MCF 10A (cell line): ENCODE measurements at places on chromosomes 7 and 10.

- DNase-seq: no peak
Observed at GRCh38 chr10:71797533-71798307, 24.4 kb upstream of the VSIR start.

- DNase-seq: no peak
Observed at GRCh38 chr7:4713183-4713784, 31.2 kb downstream of the FOXK1 start.

DNA sequence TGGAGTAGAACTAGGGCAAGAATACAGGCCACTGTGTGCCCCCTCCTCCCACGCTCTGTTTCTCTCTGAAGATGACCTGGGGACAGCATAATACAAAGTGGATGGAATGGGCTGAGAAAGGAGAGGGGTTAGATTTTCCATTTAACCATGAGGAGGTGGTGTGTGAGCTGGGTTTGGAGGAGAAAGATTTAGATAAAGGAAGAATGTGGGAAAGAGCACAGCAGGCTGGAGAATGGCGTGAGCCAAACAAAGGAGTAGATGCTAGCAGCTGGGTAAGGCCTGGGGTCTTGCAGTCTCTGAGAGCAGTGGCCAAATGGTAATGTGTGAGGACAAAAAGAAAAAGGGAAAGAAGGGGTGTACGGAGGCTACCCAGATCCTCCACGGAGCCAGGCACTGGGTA is 8.6 kb downstream of the PNLIPRP2 start:
- DNase-seq: no peak

DNA sequence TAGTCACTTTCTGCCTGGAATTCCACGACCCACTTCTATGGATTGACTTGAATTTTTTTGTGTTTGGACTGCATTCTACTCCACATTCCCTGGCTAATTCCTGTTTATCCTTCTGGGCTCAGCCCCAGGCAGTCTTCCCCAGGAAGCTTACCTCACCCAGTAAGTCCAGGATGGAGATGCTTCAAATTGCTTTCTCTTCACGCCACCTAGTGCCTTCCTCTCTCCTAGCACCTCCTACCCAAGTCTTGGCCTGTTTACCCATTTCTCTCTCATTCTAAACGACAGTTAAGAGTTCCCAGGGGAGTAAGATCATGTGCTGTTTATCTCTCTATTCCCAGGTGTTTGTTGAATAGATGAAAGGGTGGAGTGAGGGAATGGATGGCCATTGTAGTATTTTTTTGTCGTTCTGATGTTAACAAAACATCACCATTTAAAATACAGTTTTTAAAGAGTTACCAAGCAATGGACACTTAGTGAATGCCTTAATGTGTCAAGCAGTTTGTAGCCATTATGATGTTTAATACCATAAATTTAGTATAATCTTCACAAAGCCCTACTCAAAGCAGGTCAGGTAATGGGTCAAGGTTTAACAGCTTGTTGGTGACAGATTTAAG is 45.5 kb upstream of the TARP start:
- peak; percentile 68 for DNase-seq

DNA sequence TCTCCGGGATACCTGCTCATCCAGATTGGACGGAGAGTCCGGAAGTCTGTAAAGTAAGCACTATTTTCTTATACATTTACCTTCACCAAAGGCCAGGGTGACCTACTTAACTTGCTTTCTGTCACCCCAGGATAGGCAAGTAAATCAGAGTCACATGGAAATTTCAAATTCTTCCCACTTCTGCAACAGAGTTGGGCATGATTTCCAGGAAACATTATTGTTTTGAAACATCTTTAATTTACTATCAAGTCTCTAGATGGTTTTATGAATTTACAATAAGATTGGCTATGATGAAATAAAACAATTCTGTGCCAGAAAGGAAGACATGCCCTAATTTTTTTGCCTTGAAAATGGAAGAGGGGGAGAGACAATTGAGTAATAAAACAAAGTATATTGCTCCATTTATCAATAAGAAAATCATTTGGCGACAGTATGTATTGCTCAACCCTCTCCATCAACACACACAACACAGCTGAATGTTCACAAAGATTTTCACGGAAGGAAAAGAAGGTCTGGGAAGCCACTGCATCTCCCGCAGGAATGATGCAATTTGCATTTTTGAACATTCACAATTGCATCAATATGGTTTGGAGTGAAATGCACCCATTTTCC is 702.8 kb downstream of the PARD3 start:
- DNase-seq: no peak

DNA sequence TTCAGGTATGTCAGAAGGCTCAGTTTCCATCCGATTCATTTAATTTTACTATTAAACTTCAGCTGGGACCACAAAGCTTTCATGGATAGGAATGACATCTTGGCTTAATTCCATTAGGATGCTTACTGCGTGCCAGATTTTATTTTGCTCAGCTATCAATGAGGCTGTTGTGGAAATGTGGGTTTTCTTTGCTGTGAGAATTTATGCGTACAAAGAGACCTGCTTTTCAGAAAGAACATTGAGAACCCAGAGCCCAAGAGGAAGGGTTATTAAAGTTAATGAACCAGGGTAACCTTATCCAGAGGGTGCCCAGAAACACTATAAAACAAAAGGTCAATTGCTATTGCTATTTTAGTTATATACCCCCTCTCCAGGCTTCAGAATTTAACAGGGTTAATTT is 98.3 kb downstream of the MKLN1 start:
- no peak for DNase-seq

DNA sequence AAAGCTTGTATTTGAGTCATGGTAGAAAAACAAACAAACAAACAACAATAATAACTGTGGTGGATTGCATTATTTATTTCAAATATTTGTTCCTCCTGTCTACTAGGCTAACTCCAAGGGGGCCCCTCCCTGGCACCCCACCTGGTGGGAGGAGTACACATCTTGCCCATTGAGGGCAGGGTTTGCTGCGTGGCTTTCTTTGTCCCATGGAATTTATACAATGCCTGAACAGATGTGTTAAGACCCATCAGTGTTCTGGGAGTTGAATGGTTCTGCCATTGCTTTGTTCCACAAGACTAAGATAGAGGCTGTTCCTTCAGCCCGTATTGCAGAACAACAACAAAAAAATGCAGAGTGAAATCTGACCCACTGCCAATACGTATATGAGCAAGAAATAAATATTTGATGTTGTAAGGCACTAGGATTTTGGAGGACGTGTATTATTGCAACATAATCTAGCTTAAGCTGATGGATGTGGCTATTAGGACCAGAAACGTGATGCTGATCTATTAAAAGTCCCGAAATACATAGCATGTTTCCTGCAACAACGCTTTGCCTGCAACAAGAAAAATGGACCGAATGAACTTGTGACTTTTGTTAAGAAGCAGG is 119.1 kb upstream of the JCAD start:
- DNase-seq: peak; percentile 83

- DNase-seq: no peak
Observed at GRCh38 chr7:41439515-41439879, 263.4 kb downstream of the INHBA start.

DNA sequence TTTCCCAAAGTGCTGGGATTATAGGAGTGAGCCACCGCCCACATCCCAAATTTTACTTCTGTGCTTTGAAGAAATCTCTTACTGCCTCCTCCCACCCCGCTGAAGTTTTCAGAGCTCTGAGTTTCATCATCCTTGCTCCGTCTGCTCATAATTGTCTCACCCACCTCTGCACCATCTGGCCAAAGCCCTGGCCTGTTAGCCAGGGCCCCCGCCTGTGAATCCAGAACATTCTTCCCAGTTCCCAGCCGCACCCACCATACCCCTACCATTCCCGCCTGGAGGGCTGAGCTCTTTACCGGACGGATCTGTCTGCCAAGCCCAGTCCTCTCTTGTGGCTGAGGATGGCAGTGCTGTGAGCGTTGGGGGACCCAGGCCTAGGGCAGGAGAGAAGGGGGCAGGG is 14.5 kb downstream of the SSC4D start:
- no peak for DNase-seq

DNA sequence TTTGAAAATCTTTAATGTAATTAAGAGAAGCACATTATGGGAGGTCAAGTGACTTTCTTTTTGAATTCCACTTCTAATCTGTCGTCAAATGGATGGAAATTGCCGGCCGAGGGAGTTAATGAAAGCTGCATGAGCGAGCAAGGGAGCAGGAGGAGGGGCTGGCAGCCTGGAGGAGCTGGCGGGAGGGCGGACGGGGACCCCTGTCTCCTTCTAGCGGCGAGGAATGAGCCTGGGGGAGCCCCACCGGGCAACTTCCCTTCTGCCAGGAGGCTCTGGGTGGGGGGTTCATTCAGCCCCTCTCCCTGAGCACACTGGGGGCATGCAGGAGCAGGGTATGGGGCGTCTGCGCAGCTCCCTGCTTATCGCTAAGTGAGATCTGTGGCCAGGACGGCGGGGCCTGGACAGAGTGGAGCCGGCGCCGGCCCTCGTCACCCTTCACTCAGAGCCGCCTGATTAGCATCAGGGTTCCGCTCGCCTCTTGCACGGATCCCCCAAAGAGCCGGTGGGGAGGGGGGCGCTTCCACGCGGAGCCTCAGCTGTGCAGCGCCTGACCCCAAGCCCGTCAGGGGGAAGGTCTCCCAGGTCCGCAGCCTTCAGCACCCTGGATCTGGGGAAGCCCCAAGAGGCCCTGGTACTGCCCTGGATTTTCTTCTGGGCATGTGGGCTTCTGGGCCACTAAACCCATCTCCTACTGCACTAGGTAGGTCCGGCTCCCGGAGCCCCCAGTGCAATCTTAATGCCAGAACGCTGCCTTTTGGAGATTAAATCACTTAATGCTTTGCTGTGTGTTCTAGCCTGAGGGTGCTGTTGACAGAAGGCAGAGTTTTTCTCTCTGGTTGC is 680.8 kb downstream of the LRMDA start:
- no peak for DNase-seq

GRCh38 chr7:148011753-148012152 is 578.8 kb upstream of the C7orf33 start:
- no peak for DNase-seq

DNA sequence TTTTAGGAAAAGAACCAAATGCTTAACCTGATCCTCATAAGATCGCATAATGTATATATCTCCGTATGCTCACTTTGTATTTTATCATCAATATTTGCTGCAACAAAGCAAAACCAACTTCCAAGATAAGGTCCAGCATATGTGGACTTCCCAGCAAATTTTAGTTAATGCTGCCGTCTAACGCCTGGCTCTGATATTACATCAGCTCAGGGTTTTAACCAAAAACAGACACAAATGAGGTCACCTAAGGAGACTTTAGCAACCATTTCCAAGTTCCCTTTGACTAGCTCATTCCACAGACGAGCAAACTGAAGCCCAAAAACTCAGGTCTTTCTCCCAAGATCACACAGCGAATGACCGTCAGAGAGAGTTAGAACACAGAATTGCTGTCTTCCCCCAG is 59.4 kb upstream of the UCN3 start:
- no peak for DNase-seq

DNA sequence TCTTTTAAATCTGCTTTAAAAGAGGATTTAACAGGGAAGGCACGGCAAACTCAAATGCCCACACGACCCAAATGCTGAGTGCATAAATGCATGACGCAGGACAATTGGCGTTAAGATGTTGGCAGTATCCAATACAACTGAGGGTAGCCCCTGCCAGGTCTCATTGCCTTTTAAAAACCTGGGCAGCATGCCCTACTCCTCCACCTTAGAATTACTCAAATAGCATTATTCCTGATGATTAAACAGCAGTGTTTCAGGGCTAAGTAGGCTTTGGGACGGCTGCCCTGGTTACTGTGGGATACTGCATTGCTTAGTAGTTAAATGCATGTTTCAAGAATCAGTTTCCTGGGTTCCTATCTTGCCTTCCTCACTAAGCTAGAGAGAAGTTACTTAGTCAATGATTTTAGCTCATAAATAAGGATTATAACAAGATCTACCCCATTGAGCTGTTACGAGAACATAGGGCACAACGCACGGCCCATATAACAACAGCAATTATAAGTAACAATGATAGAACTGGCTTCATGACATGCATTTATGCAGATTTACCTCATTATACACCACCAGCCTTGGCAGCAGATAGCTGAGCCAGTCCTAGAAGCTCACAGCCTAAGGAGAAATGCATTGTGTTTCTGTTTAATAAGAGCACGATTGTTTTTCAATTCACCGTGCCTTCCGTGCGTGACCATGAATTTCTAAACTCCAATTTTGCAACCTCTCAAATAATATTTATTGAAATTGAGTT is 7.9 kb downstream of the TUBAL3 start:
- DNase-seq: no peak

DNA sequence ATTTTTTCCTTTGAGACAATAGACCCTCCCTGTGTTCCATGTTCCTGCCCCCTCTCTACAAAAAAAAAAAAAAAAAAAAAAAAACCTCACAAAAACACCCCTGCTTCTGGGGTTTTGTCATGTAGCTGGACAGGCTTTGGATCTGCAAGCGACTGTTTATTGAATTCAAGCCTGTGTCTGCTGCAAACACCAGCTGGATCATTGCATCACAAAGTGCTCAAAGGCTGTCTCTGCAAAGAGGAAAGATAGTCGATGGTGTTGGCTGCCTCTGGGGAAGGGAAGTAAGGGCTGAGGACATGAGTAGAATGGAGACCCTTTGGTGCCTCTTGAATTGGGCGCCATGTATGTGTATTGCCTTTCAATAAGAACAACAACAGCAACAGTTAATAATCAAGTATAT is 471.2 kb downstream of the PLXNA4 start:
- DNase-seq: no peak
